ENCODE measurements at places on chromosomes 12 and 14. TPM values are rescaled to one million over a fixed set of nuclear protein-coding genes. Genes with fewer than 3 reads are reported as not detected.

DNA sequence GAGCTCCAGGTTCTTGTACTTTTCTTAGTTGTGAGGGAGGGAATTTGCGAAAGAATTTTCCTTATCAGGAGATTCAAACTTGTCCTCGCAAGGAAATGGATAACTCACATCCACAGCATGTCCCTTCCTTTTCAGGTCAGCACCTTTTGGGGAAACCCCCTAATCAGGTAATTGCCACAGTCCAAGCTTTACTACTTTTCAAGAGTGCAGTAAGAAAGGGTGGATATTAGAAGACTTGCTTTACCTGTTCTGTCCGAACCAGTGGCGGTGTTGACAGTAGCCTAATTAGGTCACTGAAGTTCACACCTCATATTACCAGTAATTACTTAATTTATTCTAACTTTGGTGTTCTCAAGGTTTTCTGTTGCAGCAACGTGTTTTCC is 6.7 kb upstream of the C12orf50 start:
- DNase-seq = no peak

GRCh38 chr12:51403159-51403558 is 12.0 kb upstream of the GALNT6 start:
- no peak for DNase-seq

DNA sequence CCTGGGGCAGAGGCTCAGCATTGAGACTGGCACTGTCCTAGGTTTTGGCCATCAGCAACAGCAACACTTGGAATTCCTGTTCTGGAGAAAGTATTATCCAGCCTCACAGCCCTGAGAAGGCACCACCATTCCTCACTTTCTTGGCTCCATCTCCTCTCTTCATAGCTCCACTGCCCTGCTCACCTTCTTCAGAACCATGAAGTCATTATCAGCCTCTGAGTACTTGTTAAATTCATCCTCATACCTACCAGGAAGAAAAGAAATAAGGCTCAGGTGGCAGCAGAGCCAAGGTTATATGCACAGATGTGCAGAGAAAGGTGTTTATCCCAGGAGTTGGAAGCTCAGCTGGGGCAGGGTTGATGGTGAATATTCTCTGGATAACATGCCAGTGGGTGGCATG is 25.4 kb downstream of the KRT76 start:
- no peak for DNase-seq

Gene DPY19L2
- total RNA-seq = 1.7 TPM

Gene ALKBH1
- total RNA-seq = 11.4 TPM

DNA sequence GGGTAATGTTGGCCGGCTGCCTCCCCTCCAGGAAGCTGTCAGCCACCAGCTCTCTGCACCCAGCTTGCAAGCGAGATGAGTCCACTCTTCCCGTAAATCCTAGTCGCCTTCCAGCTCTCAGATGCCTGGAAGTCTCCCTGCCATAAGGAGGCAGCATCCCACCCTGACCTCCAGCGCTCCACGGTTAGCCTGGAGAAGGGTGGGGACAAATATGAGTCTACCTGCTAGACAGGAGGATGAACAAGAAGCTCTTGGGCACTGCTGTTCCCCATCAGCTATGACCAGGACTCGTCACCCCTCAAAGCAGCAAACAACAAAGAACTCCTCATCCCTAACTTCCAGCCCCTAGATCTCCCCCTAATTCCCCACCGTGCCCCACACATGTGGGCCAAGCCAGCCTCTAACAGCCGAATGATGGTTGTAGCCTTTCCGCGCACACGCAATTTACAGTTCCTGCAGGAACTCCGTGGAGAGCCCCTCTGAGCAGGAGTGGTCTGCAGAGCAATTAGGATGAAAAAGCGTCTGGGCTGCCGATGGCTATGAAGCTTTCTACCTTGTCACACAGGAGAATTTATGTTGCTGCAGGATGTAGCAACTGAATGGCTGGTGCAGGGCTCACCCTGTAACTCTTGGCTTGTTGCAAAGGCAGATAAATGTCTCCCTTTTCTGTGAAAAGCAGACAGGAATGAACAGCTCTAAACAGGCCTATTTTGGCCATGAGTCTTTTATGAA is 181.4 kb downstream of the GLT1D1 start:
- no peak for DNase-seq

DNA sequence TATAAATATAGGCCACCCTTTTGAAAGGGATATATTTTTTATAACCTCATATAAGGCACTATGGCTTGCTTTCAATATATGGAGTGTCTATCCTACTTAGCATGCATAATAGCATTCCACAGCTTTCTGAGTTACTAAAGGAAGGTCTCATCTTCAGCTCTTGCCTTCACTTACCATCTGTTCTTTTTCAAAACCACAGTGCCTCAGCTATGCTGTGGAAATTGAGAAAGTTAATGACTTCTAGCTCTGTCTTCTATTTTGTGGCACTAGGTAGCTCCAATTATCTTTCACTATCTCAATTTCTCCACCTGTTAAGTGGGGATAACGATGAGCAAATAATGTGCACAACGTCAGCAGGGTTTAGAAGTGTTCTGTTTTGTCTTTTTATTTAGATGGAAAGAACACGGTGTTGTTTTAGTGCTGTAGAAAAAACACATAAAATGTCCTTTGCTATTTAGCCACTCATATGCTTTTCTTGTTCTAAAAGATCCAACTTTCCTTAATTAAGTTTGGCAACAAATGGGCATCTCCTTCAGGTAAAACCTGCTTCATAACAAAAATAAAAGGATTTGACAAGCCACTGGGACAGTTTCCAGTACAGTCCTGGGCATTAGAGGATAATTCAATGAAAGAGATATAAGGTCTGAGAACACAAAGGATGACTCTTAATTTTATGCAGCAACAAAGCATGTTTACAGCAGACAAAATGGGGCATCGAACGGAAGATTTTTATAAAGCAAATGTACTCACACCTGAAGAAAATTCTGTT is 462.0 kb upstream of the SYT1 start:
- no peak for DNase-seq

GRCh38 chr12:54038871-54039414 is 6.1 kb downstream of the HOXC5 start:
- DNase-seq = no peak

- no peak for DNase-seq
These were observed 393.5 kb downstream of the NOVA1 start for GRCh38 chr14:26204366-26204727.

- DNase-seq = no peak
These were observed 150.3 kb upstream of the AVPR1A start for GRCh38 chr12:63301311-63301710.

Gene RERG
- total RNA-seq = 0.85 TPM

- DNase-seq = no peak
These were observed 58.0 kb downstream of the TRAFD1 start for GRCh38 chr12:112183141-112184021.

- no peak for DNase-seq
These were observed 279.6 kb downstream of the NUAK1 start for GRCh38 chr12:105858981-105859710.

- no peak for DNase-seq
These were observed 29.6 kb downstream of the NR1H4 start for GRCh38 chr12:100503228-100503628.

GRCh38 chr14:94021416-94022157 is 4.6 kb upstream of the OTUB2 start:
- no peak for DNase-seq

Gene SLC5A8
- 0.06 TPM for total RNA-seq

DNA sequence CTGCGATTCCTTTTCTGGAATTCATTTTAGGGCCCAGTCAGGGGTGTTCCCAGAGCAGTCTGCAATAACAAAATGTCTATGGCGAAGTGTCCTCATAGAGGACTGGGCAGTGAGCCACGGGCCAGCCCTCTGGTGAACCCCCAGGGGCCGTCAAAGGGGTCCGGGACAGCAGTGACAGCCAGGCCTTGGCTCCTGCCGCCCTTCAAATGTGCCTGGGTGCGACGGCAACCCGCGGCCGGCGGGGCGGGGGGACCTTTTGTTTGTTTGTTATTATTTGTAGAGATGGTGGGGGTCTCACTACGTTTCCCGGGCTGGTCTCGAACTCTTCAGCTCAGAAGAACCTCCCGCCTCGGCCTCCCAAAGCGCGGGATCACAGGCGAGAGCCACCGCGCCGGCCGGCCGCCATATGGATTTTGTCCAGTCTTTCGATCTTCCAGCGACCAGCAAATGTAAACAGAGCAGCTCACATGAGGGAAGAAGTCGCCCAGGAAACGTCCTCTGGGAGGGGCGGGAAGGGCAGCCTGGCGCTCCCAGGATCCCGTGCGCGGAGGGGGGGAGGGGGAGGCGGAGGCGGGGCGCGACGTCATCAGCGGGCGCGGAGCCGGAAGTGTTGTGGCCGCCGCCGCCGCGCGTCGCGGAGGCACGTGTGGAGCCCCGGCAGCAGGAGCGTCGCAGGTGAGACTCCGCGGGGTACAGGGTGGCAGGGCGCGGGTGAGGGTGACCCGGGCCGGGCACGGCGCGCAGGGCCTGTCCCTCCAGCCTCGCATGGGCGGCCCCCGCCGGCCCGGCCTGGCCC is at the start of gene TRMT61A:
Gene TRMT61A (plus strand): TSS at position 610 of the 796 bp plus-strand sequence. CDS start 783 bp downstream, outside the sequence.
- peak; percentile 88 for DNase-seq

Gene SIX4
- 0.09 TPM for total RNA-seq

DNA sequence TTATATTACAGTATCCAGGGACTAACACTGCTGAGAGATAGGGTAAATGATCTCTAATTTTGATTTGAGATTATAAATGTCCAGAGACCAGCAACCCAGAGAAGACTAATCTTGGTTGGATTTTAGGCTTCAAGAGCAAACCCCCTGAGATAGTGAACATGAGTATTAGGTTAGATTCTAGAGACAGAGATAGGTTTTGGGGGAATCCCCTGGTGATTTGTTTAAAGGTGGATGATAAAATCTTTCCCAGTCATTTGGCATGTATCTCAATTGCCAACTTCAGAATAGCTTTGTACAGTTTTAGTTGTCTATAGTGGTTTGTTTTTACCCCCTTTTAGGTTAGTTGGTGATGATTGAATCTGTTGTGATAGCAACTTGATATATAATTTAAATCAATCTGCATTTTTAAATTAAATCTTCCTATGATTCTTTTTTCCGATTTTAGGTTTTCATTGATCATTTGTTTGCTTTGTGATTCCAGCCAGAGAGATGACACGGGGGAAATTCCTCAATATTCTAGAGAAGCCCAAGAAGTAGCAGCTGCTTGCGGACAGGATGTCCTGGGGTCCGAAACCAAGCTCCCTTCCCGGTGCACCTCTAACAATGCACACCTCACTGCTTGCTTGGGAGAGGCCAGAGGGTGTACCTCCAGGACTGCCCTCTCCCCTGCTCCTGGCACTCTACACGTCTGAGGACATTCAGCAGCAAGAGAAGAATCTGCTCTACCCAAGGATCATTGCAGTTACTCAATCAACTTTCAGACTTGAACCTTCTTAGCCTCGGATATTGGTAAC is 40.6 kb upstream of the VSX2 start:
- no peak for DNase-seq

DNA sequence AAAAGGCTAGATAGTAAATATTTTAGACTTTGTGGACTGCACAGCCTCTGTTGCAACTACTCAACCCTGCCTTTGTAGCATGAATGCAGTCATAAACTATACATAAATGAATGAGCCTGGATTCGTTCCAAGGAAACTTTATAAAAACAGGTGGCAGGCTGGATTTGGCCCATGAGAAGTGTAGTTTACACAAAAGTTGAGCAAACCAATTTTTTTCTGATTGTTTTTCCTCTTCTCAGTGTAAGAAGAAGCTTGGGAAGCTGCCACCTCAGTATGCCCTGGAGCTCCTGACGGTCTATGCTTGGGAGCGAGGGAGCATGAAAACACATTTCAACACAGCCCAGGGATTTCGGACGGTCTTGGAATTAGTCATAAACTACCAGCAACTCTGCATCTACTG is 9.5 kb downstream of the OAS1 start:
- DNase-seq = peak; percentile 30

DNA sequence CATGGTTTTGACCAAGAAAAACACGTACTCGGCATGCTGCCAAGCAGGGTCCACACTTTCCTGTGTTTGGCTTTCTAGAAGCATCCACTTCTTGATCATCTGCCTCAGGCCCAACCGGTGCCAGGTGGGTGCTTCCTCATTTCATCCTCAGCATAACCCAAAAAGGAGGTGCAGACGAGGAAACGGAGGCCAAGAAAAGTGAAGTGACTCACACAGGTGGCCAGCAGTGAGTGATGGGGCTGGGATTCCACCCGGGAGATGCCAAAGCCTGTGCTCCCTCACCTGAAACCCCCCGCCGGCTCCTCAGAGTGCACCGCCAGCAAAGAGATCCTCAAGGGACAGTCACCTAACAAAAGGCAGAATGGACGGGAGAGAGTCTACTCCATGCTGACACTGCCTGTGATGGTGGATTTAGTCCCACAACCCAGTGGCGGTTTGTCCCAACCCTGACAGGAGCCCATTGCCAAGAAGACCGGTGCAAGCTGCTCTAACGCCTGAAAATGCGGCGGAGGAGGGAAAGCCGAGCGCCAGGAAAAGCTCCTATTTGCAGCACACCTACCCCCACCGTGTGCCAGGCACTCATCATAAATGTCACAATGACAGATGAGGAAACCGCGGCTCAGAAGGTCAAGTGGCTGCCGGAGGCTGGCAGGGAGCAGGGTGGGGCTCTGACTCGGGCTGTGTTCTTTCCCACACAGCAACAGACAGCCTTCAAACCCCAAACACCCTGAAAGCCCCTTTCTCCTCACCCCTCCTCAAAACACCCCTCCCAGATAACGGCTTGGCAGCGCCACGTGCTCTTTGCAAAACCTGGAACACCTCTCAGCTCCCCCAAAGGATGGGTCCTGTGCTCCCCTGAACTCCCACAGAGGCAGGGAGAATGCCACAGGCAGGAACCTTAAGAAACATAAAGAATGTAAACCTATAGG is 18.8 kb downstream of the BCL11B start:
- no peak for DNase-seq

Gene KRT6C
- total RNA-seq = not detected

Gene LMNTD1
- total RNA-seq = not detected

GRCh38 chr12:132103542-132104308 is 40.4 kb downstream of the DDX51 start:
- no peak for DNase-seq

Gene SETD3
- total RNA-seq = 61.5 TPM

Gene RSRC2
- total RNA-seq = 49.4 TPM

GRCh38 chr14:99930420-99931274 is 134.6 kb upstream of the EVL start:
- DNase-seq = no peak

- DNase-seq = no peak
These were observed 3.7 kb upstream of the LPCAT3 start for GRCh38 chr12:7021956-7022355.

- DNase-seq = no peak
These were observed 23.9 kb upstream of the CCDC63 start for GRCh38 chr12:110822821-110823415.

DNA sequence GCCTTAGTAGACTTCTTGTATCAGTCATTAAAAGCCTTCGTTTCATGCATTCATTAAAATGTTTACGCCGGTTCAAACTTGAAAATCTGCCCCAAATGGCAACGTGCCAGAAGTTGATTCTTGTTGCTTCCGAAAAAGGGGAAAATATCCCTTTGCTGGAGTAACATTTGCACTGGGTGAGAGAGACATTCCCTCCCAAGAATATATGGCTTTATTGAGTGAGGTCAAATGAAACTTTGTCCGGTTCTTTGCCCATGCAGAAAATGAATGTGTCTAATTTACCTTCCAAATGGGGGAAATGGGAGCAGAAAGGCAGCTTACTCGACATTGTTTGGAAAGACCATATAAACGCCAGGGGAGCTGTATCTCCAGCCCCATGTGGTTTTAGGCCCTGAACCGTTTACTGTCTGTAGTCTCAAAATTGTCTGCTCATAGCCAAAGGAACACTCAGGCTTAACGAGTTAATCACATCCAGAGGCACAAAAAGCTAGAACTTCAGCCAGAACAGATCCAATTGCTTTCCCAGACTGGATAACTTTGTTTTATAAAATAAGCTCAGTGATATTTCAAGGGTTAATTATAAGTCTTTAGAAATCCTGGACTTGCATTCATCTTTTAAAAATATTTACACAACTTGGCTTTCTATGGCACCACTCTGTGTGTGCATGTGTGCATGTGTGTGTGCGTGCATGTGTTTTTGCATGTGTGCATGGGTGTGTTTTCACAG is 2.9 kb upstream of the EMP1 start:
- no peak for DNase-seq

Data from left colon (tissue), 2 donors.